Stimulated activated CD8-positive, alpha-beta memory T cell treated with anti-CD3 and anti-CD28 coated beads, Interleukin-7, amount 100 ng/mL, for 1 hour (primary cell): ENCODE measurements at places on chromosomes 5 and 9.

- DNase-seq: no peak
Measured at GRCh38 chr9:80789831-80790230, 899.5 kb downstream of the TLE1 start.

DNA sequence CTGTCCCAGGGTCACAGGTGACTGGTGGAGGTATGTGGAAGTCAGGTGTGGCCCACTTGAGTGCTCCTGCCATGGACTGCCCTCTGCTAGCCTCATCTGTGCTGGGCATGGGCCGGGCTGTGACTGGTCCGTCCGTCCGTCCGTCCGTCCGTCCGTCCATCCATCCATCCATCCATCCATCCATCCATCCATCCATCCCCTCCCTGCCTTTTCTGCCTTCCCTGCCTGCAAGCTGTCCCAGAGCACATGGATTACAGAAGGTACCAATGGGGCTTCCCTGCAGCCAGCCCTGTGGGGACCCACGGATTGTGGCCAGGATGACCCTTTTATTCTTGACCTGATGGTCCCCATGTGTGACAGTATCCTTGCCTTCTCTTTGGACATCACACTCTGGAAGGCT lies 92.5 kb downstream of the MACROH2A1 start:
- DNase-seq: no peak

DNA sequence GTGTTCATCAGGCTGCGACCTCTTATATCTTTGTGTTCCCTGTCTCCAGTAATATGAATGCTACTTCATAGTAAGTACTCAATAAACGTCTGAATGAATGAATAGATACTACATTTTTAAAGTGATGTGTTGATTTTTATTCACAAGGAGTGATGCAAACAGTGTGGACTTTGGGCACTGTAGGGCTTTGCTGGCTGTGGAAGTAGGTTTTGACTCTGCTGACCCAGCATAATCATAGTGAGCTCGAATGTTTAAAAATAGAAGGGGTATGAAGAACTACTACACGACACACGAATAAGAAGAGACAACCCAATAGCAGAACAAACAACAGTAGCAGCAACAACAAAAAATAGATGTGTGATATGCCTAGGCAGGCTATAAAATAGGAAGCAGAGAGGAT lies 147.4 kb downstream of the SH3GL2 start:
- DNase-seq: no peak

- DNase-seq: no peak
Measured at GRCh38 chr5:145407300-145408047, 427.7 kb downstream of the PRELID2 start.

DNA sequence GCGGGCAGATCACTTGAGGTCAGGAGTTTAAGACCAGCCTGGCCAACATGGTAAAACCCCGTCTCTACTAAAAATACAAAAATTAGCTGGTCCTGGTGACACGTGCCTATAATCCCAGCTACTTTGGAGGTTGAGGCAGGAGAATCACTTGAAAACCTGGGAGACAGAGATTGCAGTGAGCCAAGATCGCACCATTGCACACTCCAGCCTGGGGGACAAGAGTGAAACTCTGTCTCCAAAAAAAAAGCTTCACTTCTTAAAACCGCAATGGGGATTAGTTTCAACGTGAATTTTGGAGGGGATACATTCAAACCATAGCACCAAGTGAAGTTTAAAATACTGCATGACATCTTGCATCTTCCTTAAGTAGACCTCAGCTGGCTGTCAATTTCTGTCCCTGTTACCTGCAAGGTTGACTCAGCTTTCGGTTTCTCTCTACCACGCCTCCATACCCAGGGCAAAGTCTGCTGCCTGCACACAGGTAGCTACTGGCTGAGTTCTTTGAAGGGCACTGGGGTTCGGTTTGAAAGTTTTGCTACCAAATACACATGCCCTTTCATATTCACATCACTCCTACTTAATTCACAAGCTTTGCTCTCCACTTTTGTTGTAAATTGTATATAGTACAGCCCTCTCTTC lies 69.3 kb downstream of the KIAA1958 start:
- DNase-seq: no peak

- DNase-seq: no peak
Measured at GRCh38 chr9:34555002-34555348, 32.2 kb upstream of the ENHO start.

DNA sequence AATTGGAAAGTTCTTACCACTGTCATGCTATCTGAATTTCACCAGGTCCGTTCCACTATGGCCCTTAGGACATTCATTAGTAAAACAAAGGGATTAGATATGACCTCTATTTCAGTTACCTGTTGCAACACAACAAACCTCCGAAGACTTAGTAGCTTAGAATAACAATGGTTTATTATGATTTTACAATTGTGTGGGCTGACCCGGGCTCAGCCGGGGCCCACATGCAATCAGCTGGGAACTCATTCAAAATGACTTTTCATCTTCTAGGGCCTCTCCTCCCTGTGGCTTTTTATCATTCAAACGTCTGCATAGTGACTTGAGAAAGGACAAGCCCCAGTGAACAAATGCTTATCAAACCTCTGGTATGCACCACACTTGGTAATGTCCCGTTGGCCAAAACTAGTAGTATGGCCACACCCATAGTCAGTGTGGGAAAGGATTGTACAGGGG lies 2.3 kb upstream of the FBXW11 start:
- DNase-seq: no peak

GRCh38 chr5:84113246-84114105 lies 271.2 kb downstream of the EDIL3 start:
- DNase-seq: no peak

DNA sequence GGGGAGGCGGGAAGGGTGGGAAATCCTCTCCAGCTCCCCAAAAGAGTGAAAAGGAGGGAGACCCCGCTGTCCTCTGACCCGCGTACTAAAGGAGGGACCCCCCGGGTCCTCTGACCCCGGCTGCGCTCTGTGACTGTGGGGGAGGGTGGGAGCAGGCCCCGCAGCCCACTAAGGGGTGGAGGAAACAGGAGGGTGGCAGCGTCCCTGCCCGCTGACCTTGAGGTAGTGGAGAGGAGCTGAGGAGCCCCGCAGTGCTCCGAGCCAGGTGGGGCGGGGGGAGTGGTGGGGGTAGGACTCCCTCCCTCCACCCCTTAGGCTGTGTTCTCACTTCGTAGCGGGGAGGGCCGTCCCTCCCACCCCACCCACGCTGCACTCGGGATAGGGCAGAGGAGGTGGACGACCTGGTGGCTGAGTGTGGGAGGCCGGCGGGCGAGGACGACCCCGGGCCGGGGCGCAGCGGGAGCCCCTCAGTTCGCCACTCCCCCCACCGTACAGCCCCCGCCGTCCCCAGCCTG lies 449 bp upstream of the ADCY2 start:
- DNase-seq: no peak

DNA sequence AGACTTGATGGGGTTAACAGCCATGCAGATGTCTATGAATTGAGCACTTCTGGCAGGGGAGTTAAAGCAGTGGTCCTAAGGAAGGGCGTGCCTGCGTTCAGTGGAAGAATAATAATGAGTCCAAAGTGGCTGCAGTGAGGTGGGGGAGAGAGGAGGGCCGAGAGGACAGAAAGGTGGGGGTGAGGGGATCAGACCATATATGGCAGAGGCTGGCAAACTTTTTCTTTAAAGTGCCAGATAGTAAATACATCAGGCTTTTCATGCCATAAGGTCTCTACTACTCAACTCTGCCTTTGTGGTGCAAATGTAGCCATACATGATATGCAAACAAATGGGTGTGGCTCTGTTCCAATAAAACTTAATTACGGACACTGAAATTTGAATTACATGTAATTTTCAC lies 77.1 kb downstream of the STRBP start:
- DNase-seq: no peak
